ENCODE measurements at places on chromosomes 3 and 15.

DNA sequence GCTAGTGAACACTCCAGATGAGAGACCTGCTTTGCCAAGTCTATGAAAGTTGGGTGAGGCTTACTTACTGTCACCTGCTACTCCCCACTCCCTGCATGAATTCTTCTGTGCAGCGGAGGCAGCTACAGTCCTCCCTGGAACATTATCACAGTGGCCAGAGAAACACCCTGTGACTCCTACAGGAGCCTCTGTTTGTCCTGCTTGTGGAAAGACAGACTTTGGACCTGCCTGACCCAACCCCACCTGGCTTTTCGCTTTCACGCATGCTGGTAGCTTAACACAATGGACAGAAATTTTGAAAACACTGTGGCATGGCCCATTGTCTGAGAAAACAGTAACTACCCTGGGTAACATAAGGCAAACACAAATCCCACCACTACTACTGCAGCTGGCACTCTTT is 1565.5 kb upstream of the CADM2 start:
- DNase-seq, result no peak

GRCh38 chr3:24069045-24069444 is 124.0 kb downstream of the NR1D2 start:
- DNase-seq, result no peak

GRCh38 chr3:150699068-150699639 is 4.6 kb downstream of the ERICH6 start:
- no peak for DNase-seq

DNA sequence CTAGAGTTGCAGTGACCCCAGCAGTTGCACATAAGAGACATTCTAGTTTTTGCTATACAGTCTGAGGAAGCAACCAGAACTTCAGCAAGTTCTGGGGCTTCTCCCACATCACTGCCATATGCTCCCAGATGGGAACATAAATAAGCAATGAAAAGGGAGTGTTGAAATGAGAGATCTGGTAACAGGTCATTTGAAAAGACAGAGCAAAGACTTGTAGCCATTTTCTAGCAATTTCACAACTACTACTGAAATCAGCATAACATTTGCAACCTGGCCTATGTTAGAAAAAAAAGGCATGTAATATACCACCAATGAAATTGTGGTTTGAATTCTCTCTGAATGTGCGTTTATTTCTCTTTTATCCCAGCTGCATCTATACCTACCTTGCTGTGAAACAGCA is 57.5 kb downstream of the NUDT16 start:
- no peak for DNase-seq

- DNase-seq, result no peak
These were observed 43.8 kb upstream of the FBXL22 start for GRCh38 chr15:63553388-63553791.

DNA sequence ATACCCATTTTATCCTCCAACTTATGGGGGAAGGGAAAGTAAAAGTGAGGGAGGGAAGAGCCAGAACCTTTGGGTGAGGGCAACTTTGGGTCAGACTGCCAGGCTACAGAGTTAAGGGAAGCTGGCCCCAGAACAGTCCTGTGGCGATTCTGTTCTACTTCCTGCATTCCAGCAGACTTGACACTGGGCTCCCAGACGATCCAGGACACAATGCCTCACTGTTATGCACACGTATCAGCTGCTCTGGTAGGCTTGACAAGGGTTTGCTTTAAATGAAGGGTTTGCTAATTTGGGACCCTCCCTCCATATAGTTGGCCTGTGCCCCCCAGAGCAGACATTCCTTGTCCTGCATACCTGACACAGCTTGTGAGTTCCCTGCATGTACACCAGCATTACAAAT is 10.7 kb downstream of the GORASP1 start:
- DNase-seq, result no peak

Measured in T-helper 9 cell (primary cell).